ENCODE measurements at places on chromosomes 3 and 15. TPM values are rescaled to one million over a fixed set of nuclear protein-coding genes. Genes with fewer than 3 reads are reported as not detected.

The MORC1 gene
- not detected for total RNA-seq

The CPEB1 gene
- total RNA-seq = 0.21 TPM

The ANKRD28 gene
- 31.4 TPM for total RNA-seq

The GOLGA8O gene
- not detected for total RNA-seq

Data from activated CD4-positive, alpha-beta memory T cell treated with anti-CD3 and anti-CD28 coated beads for 36 hours (primary cell).